ENCODE measurements at places on chromosomes 6 and 20.

DNA sequence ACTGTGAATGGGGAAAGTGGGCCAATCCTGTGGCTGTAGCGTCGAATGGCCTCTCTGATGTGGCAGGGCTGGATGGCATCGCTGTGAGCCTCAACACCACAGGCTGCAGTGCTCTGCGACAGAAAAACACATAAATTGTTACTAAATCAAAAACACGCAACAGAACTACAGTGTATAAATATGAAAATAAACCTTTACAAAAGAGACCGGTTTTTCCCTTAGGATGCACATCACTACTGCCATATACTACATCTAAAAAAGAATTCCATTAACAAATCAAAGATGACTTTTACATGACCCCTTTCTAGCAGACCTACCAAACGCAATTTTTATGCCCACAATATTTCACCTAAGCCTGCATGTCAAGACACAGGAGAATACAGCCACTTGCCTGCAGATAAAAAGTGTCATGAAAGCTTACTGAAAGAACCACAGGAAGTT is 395.5 kb upstream of the RUNX2 start:
- DNase-seq, result no peak

GRCh38 chr20:18705910-18706309 is 107.7 kb upstream of the SCP2D1 start:
- peak; percentile 40 for DNase-seq

DNA sequence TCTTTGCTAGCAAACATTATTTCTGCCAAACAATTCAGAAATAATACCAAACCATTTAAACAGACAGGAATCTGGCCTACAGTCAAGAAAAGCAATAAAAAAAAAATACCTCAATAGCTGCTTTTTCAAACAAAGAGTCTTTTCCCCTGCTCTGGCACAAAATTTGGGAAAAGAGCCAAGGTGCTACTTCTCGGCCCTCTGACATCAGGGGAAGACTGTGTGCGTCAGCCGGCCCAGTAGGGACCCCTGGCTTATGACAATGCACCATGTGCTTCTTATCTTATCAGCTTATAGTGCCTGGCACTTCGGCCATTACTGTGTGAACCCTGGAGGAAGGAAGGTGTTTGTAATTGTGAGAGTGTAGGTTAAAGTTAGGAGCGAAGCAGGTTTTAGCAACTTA is 89.4 kb downstream of the PDE10A start:
- DNase-seq, result no peak

DNA sequence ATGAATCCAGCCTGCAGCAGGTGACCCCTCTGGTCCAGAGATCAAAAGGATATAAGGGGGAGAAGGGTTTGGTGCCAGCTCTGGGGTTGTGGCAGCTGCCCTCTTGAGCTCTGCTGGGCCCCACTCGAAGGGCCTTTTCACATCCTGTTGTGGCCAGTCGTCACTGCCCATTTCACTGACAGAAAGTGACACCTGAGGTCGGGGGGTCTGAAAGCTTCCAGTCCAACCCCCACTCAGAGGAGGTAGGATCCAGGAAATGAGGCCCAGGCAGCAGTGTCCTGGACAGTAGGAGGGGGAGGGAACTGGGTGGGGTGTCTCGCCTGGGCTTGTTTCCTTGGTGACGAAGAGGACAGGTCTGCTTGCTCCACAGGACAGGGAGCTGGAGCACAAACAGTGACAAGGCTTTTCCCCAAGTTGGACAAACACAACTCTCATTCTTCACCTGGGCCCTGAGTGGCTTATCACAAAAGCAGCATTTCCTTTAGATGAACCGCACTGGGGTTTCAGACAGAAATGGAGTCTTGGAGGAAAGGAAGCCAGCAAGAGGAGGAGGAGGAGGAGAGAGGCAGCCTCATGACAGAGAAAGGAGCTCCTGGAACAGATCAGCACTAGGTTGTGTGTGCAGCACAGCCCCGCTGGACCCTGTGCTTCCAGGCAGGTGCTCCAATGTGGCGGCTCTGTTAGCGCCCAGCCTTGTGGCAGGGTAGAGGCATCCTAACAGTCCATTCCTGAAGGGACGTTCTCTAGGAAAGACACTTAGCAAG is 11.0 kb downstream of the FRS3 start:
- DNase-seq, result no peak

GRCh38 chr6:144062786-144063185 is 32.6 kb downstream of the SF3B5 start:
- DNase-seq, result no peak

- no peak for DNase-seq
Observed at GRCh38 chr6:64252256-64252655, 616.7 kb downstream of the PHF3 start.

DNA sequence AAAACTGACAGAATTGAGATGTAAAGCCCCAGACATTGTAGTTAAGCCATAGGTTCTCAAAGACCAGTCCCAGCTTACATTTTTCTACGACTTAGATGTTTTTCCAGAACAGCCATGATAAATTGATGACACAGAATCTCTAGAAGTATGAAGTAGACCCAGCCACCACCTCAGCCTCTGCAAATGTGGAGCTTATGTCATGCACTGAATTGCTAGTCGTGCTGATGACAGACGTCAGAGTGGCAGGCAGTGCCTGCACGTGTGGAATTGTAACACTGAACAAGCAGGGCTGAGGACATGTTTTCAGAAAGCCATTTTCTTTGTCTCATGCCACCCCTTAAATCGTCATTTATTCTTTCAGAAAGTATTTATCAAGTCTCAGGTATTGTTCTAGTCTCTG is 72.4 kb upstream of the TMEM181 start:
- DNase-seq, result peak; percentile 23

DNA sequence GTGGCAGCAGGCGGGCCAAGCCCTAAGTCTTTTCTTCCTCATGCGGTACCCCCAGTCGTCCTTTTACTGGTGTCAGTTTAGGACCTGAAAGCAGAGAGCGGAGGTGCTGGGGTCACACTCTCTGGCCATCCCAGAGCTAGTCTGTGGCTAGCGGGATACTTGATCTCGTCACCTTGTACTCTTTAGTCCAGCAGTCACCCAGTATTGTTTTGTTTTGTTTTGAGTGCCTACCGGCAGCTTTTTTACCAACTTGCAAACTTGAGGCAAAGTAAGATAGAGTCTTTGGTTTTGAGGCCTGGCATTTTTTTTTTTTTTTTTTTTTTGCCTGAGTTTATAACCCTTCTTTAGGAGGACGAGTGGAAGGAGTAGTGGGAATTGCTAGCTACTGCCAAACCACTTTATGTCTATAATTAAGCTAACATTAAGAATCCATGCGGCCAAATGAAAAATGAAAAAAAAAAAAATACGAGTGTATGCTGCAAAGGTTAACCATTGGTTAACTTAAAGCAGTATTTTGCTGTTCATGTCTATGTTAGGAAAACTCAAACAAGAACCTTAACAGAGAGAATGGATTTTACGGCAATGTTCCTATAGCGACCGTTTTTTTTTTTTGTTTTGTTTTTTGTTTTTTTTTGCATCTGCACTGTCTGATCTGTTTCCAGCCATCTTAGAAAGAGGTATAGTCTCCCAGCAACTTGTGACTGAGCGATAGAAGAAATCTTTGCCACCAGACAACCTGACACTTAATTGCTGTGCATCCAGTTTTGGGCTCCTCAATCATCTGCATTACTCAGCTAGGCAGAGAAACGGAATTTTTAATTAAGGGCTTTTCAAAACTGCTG is 56.9 kb downstream of the FAM217A start:
- peak; percentile 35 for DNase-seq

DNA sequence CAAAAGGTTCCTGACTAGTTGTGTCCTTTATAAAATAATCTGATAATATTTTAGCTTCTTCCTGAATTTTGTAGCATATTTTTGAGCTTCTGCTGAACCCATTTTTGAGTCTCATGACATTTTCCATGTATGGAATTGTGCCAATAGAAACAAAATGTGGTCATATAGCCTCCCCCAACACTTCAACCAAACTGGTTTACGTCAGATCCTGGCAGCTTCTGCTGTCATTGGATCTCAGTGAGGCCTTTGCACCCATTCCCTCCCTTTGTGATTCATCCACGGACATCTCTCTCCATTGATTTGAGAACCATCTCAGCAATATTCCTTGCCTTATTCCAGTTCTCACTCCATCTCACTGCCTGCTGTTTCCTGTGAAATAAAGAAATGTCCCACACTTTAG is 166.0 kb upstream of the PROKR2 start:
- no peak for DNase-seq
